Activated naive CD4-positive, alpha-beta T cell (primary cell): ENCODE measurements at places on chromosomes 11 and 22.
A peak's percentile ranks its signal among the peaks of the same experiment; 100 is the strongest.

- no peak for DNase-seq
These were observed 109.4 kb downstream of the LDLRAD3 start for GRCh38 chr11:36053281-36053680.

- DNase-seq = no peak
These were observed 118.5 kb upstream of the GRIA4 start for GRCh38 chr11:105491394-105491793.

DNA sequence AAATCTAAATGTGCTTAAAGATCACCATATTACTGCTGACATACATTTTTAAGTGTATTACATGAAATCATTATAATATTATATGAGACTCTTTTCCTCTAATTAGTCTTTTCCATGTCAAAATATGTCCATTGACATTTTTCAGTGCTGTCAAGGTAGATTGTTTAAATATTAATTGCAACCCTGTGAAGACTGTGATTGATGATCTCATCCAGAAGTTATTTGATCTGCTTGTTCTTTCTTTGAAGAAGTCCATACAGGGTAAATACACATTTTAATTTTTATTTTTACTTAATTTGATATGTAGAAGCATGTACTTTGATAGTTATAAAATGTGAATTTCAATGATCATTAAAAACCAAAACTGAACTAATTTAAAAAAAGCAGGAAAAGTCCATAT, 38.4 kb downstream of the DYNC2H1 start:
- no peak for DNase-seq

GRCh38 chr11:66312549-66313320, 4.1 kb downstream of the CD248 start:
- peak; percentile 100 for DNase-seq

DNA sequence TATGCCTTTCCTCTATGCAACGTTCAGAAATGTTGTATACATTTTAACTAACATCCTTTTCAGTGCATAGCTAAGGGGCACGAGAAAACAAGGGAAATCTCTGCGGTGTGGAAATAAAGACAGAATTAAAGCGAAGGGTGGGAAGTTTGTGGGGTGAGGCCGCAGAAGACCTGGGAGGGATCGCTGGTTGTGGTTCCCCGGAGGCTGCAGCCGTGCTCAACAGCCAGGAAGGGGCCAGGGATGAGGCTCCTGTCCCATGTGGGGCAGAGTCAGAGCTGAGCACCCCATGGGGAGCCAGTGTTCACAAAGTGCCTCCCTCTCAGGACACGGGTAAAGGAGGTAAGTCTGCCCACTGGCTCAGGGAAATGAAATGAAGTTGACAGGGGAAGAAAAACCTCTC, 67.5 kb downstream of the MYEOV start:
- DNase-seq = no peak

GRCh38 chr11:59777104-59777503, 21.9 kb downstream of the STX3 start:
- DNase-seq = no peak

GRCh38 chr11:44324749-44325525, 15.0 kb upstream of the ALX4 start:
- no peak for DNase-seq

DNA sequence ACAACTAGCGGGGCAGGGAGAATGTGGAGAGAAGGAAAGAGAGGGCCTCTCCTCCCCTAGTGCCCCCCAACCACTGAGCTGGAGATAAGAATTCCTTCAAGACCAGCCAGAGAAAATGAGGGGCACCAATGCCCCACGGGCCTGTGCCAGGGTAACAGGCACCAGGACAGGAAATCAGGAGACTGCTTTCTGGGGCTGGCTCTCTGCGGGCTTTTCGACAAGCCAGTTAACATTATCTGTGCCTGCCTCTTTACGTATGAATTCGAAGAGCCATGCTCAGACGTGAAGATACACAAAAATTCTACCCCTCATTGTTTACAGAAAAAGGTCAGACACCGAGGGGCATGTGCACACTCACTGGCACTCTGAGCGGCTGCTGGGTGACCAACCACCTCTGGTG, 52.1 kb downstream of the MYH9 start:
- no peak for DNase-seq

- no peak for DNase-seq
These were observed 47.1 kb downstream of the RRP8 start for GRCh38 chr11:6556139-6556949.

- DNase-seq = no peak
These were observed 22.2 kb downstream of the DKK3 start for GRCh38 chr11:11985954-11986949.

DNA sequence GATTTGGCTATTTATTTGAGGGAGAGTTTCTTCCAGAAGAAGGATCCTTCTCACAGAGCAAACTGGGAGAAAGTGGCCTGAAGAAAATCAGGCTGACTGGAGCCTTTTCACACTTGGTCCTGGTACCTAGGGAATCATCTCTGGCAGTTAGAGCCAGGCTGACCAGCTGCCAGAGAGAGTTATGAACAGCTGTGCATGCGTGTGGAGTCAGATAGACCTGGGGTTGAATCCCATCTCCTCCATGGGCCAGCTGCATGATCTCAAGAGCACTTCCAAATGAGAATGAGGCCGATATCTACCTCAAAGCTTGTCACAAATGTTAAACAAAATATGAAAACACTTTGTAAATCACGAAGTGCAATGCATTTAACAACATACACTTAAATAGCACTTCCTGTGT, 390.0 kb downstream of the TENM4 start:
- DNase-seq = no peak

DNA sequence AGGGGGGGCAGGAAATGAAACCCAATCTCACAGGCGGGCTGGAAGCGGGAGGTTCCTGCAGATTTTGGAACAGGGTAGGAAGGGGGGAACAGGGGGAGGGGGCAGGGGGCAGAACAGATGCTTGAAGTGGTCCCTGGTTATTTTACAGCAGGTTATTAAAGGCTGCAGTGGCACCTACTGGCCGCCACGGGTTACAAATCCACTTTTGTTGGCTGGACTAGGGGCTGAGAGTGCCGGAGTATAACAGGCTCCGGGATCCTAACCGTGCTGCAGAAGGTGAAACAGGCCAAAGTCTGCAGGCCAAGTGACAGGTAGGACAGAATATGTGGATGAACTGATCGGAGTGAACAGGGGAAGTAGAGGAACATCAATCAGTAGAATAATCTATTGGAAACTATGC, 2.5 kb downstream of the ROBO3 start:
- DNase-seq = no peak

DNA sequence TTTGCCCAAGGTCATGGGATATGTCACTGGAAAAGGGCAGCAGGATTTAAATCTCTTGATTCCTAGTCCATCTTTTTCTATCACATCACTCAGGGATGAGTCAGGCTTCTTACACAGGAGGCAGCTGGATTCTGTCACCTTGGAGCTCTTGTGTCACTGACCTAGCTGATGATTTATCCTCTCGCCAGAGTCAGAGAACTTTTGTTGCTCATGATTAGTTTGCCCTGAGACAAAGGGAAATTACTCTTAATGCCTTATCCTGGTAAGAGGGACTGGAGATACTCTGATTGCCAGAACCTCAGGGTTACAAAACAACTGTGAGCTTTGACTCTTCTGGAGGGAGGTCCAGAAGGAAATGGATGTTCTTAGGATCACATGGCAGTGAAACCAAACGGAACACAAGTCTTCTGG, 10.1 kb downstream of the COA4 start:
- no peak for DNase-seq

DNA sequence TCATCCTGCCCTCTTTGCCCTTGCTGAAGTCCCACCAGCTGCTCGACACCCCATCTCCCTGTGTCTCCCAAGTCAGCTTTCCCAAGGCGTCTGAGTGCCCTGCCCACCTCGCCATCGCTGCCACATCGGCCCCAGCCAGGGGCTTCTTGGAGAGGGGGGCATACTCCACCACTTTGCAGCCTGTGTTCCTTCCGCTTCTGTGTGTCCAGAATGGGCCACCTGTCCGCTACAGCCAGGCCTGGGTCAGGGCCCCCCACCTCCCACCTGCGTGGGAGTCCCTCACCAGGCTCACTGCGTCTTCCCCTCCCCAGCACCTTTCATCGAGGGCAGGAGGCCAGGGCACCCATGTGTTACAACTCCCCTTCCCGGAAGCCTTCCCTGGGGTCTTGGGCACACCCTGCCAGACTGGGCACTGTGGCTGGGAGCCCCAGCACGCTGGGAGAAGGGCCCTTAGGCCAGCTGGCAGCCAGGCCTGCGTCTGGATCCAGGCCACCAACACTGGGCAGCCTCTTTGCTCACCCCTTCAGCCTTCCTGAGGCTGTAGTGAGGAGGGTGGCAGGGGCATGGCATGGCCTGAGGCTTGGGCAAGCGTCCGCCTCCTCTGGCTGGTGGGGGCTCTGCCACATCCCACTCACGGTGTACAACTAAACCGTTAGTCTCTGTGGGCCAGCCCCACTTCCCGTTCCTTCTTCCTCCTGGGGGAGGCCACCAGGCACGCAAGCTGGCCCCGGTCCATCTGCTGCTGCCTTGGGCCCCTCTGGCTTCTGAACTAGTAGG, 13.4 kb downstream of the CPT1A start:
- no peak for DNase-seq

- no peak for DNase-seq
These were observed 89.7 kb upstream of the SHANK2 start for GRCh38 chr11:71342116-71342515.

- no peak for DNase-seq
These were observed 480 bp downstream of the PLEKHA7 start for GRCh38 chr11:17013548-17014320.

- no peak for DNase-seq
These were observed 525 bp downstream of the BIK start for GRCh38 chr22:43110927-43111623.

GRCh38 chr11:102320188-102320587, 2.9 kb downstream of the BIRC3 start:
- no peak for DNase-seq

- no peak for DNase-seq
These were observed 24.8 kb upstream of the CLDN5 start for GRCh38 chr22:19548964-19549363.

GRCh38 chr11:124863137-124863825, 2.0 kb upstream of the ROBO3 start:
- DNase-seq = no peak

DNA sequence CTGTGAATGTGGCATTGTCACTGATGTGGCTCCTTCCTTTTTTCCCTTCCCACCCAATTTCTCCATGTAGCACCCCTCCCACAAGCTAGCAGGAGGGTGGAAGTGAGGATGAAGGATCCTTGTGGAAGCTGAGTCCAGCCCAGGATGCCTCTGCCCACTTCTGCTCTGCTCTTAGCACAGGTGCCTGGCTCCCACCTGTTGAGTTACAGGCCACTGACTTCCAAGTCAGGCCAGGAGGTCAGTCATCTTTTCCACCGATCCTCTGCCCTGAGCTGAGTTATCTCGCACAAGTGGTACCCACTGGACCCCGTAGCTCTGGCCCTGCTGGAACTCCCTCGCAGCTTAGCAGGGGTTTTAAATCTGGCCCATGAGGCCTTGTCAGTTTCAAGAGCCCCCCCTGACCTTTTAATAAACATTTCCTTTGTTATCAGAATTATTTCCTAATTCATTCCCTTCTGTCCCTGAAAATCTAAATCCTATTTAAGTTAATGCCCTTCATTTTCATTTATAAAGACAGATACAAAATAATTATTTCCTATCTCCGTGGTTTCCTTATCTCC, 125.3 kb upstream of the CADM1 start:
- no peak for DNase-seq

- DNase-seq = no peak
These were observed 138.7 kb downstream of the BBOX1 start for GRCh38 chr11:27179334-27179733.

- DNase-seq = no peak
These were observed 18.5 kb upstream of the FEZ1 start for GRCh38 chr11:125514336-125515101.

DNA sequence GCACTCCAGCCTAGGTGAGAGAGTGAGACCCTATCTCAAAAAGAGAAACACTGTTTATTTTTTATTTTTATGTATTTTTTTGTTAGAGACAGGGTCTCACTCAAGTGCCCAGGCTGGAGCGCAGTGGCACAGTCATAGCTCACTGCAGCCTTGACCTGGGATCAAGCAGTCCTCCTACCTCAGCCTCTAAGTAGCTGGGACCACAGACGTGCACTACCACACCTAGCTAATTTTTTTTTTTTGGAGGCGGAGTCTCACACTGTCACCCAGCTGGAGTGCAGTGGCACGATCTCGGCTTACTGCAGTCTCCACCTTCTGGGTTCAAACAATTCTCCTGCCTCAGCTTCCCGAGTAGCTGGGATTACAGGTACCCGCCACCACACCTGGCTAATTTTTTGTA, 6.4 kb downstream of the RBX1 start:
- DNase-seq = no peak

- no peak for DNase-seq
These were observed 232.0 kb upstream of the LUZP2 start for GRCh38 chr11:24264868-24265267.

DNA sequence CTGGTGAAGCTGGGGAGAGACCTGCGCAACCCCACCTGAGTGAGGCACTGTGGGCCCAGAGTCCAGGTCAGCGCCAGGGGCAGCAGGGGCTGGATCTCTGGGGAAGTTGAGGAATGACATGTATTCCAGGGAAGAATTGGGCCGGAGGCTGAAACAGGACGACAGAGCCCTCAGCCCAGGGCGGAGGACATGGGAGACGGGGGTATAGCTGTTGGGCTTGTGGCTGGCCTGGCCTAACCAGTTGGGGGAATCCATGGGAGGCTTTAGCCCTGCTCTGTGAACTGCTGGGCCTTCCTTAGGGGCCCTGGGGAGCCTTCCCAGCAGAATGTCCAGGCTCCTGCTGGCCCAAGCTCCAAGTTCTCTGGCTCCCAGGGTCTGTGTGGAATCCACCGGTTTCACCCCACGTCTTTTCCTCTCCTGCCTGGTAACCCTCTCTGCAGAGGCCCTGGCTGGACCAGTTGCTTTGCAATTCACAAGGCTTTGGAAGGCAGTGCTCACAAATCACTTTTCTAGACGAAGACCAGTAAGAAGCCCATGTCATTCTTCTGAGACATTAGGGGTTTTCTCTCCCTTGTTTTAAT, 50.4 kb upstream of the KCNQ1OT1 start:
- no peak for DNase-seq

- DNase-seq = no peak
These were observed 42.3 kb downstream of the GRAMD1B start for GRCh38 chr11:123472236-123472935.

- DNase-seq = no peak
These were observed 12.6 kb upstream of the P2RY6 start for GRCh38 chr11:73259406-73260126.
